Activated T-helper 1 cell treated with Interleukin-2 at 50 U/mL for 16 hours (primary cell): ENCODE measurements at places on chromosomes 11 and 22.

DNA sequence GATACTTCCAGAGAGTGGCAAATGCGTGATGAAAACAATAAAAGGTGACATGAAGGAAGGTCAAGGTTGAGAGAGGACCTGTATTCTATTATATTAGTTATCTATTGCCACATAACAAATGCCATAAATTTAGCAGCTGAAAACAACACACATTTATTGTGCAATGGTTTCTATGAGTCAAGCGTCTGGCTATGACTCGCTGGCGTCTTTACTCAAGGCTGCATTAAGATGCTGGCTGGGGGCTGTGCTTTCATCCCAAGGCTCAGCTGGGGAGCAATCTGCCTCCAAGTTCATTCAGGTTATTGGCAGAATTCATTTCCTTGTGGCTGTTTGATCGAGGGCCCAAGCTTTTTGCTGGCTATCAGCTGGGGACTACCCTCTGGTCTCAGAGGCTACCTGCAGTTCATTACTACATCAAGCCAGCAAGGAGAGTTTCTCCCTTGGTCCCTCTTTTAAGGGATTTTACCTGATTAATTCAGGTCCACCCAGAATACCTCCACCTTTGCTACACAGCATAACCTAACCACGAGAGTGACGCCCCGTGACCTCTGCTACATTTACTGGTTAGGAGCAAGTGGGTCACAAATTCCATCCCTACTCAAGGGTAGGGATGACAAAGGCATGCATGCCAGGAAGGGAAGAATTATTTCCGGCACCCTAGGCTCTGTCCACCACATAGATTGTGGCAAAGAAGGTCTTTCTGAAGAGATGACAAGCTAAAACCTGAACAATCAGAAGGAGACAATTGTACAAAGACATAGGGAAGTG is 549.1 kb downstream of the MN1 start:
- no peak for DNase-seq

DNA sequence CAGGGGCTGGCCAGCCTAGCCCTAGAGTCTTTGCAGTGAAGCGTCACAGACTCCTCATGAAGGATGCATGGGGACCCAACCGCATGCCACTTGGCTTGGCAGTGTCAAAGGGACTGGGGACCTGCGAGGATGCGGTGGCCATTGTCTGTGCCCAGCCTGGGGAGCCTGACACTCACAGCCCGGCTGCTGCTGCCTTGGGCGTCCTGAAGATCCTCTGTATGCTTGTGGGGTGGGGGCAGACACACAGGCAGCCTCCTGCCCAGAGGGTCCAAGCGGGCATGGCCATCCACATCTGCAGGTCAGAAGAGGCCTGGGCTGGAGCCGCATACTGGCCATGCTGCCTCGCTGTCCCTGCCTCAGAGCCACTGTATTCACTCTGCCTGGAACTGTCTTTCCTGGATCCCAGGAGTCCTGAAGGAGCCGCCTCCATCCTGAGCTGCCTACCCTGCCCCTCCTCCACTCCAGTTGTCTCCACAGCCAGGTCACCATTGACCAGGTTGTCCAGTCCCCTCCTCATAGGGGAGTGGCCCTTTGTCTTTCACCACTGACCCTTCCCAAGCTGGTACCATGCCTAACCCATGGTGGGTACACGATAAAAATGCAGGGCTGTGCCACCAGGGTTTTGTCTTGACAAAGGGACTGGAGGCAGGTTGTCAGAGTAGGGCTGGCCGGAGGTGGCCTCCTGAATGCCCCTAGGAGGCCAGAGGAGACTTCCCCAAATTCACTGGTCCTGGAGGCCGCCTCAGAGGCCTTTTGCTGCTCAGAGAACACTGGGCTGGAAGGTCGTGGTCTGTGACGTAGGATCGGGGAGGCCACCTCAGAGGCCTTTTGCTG is 107.0 kb downstream of the KCNQ1OT1 start:
- no peak for DNase-seq

- DNase-seq, result no peak
These were observed 16.1 kb upstream of the OR52H1 start for GRCh38 chr11:5564259-5565019.

DNA sequence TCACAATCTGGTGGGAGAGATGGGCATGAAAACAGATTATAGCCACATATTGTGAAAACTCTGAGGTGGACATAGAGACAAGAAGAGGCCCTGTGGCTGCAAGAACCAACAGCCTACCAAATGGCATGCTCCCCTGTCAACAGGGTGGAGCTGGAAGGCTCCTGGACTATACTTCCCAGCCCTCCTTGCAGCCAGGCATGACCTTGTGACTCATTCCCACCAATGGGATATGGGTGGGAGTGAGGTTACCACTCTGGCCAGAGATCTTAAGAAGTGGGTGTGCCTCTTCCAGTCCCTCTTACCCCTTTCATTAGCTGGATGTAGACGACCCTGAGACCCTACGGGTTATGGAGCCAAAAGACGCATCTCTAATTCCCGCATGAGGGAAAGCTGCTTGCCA is 126.4 kb upstream of the ZBED5 start:
- no peak for DNase-seq

DNA sequence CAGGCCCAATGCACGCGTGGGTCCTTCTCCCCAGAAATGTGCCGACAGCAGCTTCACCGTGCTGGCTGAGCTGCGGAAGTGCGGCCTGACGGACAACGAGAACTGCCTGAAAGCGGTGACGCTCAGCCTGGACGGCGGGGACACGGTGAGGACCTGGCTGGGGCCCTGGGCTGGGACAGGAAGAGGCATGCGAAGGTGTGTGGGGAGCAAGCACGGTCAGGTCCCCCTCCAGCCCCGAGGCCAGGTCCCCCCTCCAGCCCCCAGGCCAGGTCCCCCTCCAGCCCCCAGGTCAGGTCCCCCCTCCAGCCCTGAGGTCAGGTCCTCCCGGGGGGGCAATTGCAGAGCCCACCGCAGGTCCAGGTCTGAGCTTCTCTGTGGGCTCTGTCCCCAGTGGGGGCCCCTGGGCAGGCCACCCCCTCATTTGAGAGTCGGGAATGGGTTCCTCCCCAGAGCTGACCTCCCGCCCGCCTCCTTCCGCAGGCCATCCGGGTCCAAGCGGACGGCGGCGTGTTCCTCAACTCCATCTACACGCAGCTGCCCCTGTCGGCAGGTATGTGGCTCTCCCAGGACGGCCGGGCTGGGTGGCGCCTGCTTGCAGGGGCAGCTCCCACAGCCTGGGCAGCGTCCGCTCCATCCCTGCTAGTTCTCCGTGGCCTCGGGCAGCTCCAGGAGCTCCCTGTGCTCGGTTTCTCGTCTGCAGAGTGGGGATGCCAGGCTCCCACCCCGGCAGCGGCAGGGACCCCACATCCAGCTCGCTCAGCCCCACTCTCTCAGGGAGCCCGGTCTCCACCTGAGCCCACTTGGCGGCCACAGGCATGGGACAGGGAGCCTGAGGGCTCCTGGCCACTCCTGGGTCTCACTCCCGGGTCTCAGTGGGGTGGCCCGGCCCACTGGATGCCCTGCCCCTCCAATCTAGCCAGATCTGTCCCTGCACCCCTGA is 7.9 kb downstream of the MUC5B start:
- no peak for DNase-seq

DNA sequence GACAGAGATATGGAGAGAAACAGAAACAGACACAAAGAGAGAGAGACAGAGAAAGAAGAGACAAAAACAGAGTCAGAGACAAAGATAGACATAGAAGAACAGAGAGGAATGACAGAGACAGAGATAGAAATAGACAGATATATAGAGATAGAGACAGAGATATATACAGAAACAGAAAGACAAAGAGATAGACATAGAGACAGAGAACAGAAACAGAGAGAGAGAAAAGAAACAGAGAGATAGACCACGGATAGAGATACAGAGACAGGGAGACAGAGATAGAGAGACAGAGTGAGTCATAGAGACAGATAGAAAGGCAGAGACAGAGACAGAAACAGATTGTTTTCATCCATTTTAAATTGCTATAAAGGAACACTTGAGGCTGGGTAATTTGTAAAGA is 12.3 kb upstream of the MPEG1 start:
- no peak for DNase-seq

GRCh38 chr11:110160016-110160415 is 66.8 kb downstream of the ZC3H12C start:
- no peak for DNase-seq

DNA sequence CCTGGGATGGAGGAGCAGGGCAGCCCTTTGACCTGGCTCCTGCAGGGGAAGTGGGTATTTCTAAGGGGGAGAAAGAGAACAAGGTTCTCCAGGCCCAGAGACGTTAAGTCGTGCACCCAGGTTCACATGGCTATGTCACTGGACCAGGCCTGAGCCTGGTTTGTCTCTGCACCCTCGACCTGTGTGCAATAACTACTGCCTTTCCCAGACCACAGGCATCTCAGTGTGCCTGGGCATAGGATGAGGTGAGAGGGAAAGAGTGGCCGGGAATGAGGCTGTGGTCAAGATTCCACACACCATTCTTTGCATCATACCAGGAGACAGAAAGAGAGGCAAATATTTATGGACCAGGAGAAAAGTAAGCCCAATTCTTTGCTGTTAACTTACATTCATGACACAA is 66.8 kb downstream of the PRR5L start:
- no peak for DNase-seq

GRCh38 chr11:113016905-113017304 is 55.7 kb downstream of the NCAM1 start:
- DNase-seq, result no peak

- DNase-seq, result no peak
These were observed 122.7 kb upstream of the FAT3 start for GRCh38 chr11:92101920-92102319.

GRCh38 chr11:75272391-75272790 is 31.8 kb downstream of the TPBGL start:
- no peak for DNase-seq

GRCh38 chr11:94002226-94002625 is 18.9 kb upstream of the HEPHL1 start:
- DNase-seq, result no peak
